ENCODE measurements at places on chromosomes 7 and 10.
A peak's percentile ranks its signal among the peaks of the same experiment; 100 is the strongest.

- DNase-seq = no peak
These were observed 259.8 kb upstream of the TCERG1L start for GRCh38 chr10:131571346-131571745.

- no peak for DNase-seq
These were observed 60.1 kb upstream of the PAX2 start for GRCh38 chr10:100685331-100685730.

- DNase-seq = no peak
These were observed 4.5 kb downstream of the ABCB1 start for GRCh38 chr7:87596136-87596535.

DNA sequence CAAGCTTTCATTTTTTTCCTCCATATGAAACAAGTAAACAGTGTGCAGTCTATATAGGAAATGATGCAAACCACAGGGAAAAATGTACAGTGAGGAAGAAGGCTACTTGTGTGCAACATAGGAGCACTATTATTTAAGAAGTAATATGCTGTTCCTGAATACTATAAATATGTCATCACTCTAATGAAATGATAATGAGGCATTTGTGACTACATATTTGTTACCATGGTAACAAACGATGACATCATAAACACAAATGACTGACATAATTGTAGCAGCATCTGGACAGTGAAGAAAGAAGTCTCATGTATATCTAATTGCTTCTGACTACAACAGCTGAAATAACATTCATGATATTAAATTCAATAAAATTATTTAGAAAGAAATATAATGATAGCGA, 164.8 kb downstream of the C7orf25 start:
- DNase-seq = no peak

GRCh38 chr7:128912281-128912680, 1.8 kb upstream of the KCP start:
- no peak for DNase-seq

GRCh38 chr10:119183664-119184412, 5.2 kb upstream of the PRDX3 start:
- DNase-seq = no peak

DNA sequence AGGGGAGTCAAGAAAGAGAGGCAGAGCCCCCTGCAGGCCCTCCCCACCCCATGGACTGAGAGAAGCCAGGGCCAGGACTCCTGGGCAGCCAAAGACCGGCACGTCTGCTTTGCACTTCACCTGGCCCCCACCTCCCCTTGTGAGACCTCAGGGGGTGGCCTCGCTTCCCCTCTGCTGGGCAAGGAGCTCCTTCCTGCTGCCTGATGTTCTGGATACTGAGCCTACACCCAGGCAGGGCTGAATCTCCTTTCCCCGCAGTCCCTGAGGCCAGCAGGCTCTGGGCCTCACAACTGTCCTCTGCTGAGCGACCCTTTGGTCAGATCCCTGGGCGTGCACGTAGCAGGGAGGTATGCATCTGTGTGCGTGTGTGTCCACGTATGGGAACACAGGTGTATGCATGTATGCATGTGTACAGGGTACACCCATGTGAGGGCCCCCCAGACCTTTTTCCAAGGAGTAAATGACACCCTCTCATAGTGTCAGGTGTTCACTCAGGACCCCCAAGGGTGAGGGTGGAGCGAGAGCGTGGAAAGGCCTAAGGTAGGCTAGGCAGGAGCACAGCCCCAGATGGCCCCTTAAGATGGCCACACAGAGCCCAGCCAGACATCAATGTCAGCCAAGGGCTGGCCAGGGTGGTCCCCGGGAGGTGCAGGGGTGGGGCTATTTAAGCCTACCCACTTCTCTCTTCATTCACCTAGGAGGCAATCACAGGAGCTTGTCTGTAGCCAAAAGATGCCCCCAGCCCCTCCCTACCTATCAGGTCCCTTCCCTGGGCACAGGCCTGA, 1.9 kb upstream of the RET start:
- no peak for DNase-seq

DNA sequence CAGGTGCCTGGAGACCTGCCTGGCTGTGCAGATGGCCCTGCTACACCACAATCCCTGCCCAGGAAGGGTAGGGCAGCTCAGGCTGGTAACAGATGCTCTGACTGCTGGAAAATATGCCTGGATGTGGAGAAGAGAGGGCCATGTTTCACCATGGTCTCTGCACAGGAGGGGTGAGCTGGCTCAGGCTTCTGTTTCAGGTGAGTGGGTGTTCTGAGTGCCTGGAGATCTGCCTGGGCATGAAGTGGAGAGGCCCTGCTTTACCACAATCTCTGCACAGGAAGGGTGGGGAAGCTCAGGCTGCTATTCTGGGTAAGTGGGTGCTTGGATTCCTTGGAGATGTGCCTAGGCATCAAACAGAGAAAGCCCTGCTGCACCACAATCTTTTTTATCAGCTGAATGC, 350.1 kb downstream of the KIF20B start:
- no peak for DNase-seq

DNA sequence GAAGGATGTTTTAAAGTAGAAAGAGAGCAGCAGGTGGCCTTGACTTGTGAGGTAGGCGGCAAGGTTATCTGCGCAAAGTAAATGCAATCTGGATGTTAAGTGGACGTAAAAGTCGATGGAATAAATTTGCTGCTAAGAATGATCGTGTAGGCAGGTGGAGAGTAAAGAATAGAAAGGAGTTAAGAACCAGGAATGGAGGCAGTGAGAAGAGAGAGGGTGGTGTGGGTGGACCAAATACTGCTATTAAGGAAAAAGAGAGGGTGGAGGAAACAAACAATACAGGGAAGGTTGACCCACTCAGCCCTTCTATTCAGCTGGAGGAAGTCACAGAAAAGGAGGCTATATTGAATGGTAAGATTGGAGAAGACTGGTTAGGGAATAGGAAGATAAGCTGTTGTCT, 1.9 kb upstream of the CUL1 start:
- no peak for DNase-seq

DNA sequence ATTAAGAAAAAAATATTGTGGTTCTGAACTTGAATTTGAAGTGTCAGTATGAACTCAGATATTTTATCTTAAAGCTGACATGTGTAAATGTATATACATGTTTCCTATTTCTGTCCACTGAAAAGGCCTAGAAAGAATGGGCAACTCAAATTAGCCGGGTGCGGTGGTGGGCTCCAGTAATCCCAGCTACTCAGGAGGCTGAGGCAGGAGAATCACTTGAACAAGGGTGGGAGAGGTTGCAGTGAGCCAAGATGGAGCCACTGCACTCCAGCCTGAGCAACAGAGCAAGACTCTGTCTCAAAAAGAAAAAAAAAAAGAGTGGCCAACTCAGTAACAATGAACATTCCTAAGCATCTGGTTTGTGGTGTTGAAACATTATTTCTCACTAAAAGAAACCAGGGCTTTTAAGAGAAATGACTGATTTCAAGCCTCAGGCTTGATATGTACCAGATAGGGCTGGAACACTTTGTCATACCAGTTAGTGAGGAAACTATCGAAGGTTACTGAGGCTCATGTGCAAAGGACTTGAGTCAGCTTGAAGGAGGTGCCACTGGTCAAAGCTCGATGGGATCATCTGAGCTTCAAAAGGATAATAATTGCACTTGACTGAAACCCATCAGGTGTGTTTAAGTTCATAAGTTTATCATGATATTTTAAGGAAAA, 40.5 kb downstream of the AOAH start:
- DNase-seq = no peak

GRCh38 chr7:70017357-70017756, 419.1 kb downstream of the AUTS2 start:
- no peak for DNase-seq

GRCh38 chr7:35504365-35504764, 190.6 kb downstream of the HERPUD2 start:
- no peak for DNase-seq

- no peak for DNase-seq
These were observed 30.0 kb downstream of the PRSS2 start for GRCh38 chr7:142800699-142801260.

DNA sequence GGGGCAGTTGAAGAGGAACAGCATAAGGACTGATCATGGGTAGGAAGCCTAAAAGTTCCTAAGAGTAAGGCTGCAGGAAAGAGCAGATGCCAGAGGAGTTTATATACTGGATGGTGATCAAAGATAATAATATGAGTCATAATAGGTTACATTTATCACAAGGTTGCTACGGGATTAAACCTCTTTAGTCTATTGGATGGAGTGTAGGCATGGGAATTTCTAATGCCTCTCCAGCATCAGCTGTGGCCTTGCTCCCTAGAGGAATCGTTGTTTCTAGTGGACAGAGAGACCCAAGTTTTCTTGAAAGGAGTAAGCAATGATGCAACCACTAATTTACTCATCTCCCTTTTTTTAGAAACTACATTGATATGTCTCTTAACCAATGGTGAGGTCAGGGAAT, 213.4 kb downstream of the GPR37 start:
- DNase-seq = no peak

DNA sequence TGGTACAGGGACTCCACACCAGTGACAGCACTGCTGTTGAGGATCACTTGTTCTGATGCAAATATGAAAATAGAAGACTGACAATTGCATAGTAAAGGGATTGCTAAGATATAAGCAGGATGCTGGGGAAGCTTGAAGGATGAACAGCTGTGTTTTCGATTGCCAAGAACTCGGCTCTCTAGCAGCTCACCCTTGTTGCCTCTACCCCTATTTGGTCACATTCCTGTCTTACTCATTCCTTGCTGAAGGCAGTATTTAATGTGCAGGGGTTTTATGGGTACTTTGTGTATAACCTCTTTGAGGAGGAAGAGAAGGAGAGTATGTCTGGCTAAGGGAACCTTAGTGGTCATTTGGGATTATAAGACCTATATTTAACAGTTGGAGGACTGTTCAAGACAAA, 218.8 kb downstream of the AUTS2 start:
- DNase-seq = no peak

DNA sequence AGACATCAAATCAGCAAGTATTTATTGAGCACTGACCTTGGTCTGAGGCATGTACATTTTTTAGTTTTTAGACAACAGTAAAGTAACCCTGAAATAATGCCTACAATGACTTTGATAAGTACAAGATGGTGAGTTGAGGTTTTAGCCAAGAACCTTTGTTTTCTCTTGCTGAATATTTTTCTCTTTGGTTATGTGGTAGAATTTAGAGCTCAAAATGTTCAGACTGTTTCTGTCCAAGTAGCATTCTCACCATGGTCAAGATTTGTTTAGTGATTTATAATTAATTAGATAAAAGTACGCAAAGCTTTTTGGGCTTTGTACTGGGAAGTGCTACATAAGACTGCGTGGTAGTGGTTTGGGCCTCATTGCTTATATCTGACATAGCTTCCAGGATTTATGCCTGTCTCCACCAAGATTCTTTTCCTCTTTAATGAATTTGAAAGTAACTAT, 102.4 kb downstream of the KAT6B start:
- DNase-seq = no peak

- no peak for DNase-seq
These were observed 36.0 kb upstream of the FRMD4A start for GRCh38 chr10:14366760-14367159.

GRCh38 chr10:810351-810846, 120.9 kb upstream of the DIP2C start:
- no peak for DNase-seq

GRCh38 chr7:104267701-104268368, 60.0 kb upstream of the ORC5 start:
- DNase-seq = no peak

DNA sequence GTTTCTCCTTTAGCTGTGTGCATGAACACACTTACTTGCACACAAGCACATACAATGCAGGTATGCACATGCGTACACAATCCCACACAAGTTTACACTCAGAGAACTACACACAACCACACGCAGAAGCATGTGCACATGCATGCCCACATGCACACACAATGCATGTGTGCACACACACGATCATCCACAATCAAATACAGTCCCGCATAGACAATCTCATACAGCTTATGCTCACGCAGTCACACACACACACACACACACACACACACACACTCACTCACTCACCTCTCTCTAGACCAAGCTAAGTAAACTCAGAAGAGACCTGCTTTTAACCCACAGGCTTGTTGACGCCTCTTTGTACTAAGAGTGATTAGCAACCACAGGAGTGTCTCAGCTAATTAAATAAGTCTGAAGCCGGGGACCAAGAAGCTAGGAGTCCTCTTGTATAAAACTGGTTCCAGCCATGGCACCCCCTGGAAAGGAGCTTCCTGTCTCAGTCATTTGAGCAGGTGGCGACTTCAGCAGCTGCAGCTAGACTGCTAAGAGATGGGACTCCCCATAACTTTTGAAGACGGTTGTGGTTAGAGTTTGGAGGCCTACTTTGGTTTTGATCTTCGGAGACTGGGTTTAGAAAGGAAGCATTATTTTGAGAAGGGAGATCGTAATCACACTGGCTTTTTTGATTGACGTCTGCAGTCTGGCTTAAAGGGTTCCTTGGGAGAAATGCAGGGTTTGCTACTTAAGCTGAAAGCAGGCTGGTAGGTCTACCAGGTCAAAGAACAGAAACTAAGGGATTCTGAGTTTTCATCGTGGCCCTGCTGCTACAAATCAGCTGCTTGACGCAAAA, 82.3 kb upstream of the ADRB1 start:
- DNase-seq = no peak

DNA sequence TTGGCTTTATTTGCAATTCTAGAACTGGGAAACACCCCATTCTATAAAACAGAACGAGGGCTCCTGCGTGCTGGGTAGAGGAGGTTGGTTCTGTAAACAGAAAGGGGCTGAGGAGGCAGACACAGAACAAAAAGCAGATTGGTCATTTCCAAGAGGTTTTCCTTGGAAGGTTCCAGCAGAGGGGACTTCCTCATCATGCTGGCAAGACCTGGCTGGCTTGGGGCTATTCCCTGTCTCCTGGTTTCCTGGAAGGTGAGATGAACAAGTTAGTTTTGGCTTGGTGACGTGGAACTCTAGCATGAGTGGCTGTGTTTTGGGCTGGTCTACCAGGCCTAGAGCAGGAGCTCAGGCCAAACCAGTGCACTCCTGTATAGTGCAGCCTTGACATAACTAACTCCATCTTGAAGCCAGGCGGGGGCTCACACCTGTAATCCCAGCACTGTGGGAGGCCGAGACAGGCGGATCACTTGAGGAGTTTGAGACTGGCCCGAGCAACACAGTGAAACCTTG, 26.1 kb upstream of the DNAJB6 start:
- DNase-seq = no peak

- DNase-seq = no peak
These were observed 253.1 kb upstream of the IGFBP3 start for GRCh38 chr7:46174196-46174580.

- no peak for DNase-seq
These were observed at the start of gene KCND2 for GRCh38 chr7:120272701-120273475. TSS of gene KCND2 (plus strand) at chr7:120273175.

- DNase-seq = no peak
These were observed 40.8 kb downstream of the GNA12 start for GRCh38 chr7:2803342-2803692.

GRCh38 chr10:24468281-24468751, 255.4 kb downstream of the ARHGAP21 start:
- peak; percentile 66 for DNase-seq

DNA sequence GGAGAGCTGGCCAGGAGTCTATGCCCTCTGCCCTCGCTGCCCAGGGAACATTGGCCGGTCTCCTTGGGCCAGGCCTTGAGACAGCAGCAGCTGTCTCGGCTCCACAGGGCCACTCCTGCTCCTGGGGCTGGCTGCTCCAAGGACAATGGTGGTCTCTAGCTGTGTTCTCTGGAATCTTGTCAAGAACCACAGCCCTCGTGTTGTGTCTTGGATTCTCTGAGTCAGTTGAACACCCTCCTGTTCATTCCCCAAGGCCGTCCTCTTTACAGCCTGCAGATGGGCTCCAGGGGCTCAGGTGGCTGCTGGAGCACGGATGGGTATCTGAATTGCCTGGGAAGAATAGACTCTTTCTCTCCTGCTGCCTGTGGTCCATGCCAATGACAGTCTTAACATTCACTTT, 511.1 kb downstream of the GLRX3 start:
- DNase-seq = no peak

Data from right lobe of liver (tissue), 6 donors.